ENCODE measurements at places on chromosomes 7 and 10.

GRCh38 chr7:18566829-18567228 lies 71.3 kb downstream of the HDAC9 start:
- no peak for DNase-seq

- no peak for DNase-seq
These were observed 716.1 kb downstream of the KCNMA1 start for GRCh38 chr10:76921383-76922010.

DNA sequence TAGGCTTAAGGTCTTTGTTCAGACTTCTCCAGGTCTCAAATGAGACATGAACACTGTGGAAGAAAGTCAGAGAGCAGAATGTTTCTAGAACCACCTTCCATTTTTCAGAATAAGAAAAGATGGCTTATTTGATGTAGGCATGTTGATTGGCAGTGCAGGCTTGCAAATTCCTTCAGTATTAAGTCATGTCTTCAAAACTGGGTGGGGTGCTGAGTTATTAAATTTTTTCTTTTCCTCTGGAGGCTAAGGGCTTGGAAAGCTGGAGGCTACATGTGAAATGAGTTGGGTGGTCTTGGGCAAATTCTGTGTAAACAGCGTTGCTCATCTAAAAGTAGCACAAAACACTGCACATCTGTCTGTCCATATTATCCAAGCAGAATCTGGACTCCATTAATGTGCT lies 62.8 kb downstream of the PRTFDC1 start:
- DNase-seq = no peak

GRCh38 chr7:153423210-153423590 lies 629.0 kb upstream of the DPP6 start:
- no peak for DNase-seq

DNA sequence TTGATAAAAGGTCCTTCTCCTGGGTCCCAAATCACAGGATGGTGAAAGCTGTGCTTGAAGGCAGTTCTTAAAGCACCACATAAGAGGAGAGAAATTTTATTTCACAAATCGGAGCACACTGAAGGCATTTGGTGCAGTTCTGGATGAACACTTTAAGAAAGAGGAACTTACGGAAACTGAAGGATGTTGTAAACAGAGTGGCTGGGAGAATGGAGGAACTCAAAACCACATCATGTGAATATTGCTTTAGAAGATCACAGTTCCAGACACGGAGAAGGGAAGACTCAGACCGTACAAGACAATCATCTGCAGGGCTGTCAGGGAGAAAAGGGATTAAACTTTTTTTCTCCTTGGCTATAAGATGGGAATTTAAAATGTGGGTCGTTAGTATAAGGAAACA lies 9.0 kb upstream of the GPR141 start:
- DNase-seq = no peak

GRCh38 chr7:41130086-41130485 lies 572.8 kb downstream of the INHBA start:
- no peak for DNase-seq

DNA sequence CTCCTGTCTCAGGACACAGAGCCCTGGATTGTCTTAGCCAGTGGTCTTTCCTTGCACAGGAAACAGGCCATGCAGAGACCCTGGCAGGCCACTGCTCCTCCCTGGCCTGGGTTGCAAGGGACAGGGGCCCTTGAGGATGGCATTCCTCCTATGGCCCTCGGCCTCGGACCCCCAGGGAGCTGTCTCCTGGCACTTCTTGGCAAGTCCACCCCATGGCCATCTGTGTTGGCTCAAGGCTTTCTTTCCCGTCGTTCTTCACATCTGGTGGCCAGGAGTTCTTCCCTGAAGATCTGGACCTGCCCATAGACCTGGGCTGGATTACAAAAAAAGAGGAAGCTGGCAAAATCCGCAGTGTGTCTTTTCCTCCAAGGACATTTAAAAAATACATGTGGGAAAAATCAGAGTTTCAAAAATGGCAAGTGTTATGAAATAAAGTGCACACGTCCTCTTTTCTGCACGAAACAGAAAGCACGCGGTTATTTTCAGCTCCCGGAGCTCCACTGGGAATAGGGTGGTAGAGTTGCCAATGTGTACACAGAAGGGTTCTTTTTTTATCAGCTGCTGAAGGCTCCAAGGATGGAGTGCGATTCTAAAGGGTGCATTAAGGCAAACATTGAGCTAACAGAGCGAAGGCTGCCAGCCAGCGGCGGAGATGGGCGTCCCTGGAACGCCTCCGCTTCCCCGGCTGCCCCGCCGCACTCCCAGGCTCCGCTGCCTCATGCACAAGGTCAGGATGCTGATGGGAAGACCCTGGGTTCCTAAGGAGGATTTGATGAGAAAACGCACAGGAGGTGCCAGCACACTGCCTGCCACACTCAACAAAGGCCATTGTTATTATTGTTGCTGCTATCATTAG lies 62.8 kb upstream of the FAM20C start:
- DNase-seq = no peak

GRCh38 chr10:83724471-83725241 lies 414.7 kb upstream of the GHITM start:
- DNase-seq = no peak

GRCh38 chr7:84477786-84478478 lies 283.3 kb upstream of the SEMA3A start:
- DNase-seq = no peak

DNA sequence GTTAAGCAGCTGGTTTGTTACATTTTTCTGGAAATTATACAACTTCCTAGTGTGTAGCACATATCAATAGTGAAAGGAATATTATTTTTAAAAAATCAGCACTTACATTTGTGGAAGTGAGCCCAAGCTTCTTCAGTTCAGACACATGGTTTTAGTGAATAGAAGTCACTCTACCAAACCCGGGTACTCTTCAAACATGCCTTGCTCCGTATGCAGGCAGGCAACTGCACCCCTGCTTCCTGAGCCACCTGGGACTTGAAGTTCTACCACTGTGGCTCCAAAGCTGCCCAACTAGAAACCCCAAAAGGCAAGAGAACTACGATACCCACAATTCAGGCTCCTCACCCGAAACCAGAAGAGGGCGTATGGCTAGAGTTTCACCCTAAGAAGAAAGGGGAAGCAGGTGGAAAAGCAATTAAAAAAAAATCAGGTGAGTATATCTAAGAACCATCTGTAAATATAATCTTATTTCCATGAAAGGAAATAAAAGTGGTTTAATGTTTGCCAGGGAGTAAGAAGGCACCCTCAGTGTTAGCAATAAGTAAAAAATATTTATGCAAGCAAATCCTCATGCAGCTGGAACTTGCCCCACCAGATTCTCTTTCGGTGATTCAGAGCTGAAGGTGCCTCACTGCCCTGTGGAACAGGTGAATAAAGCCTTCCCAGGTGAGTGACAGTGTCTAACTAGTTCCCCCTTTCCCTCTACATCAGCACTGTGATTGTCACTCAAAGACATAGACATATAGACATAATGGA lies at the start of gene MACC1:
MACC1 (minus strand) TSS at position 192 of the 756 bp plus-strand sequence. CDS start 55,522 bp downstream, outside the sequence.
- no peak for DNase-seq

DNA sequence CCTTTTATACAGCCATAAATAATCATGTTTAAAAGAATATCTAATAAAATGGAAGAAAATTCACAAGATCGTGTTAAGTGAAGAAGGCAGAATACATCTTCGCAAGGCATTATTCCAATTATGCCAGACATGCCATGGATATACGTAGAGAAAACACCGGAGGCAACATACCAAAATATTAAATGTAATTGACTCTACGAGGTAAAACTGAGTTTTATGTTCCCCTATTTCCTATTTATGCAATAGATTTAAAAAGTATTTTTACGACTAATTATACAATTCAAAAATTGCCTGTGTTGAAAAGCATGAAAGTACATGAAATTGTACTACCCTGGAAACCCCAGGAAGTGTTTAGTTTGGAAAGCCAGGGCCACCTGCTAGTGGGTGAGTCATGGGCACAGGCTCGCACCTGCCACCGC lies 936 bp upstream of the REPIN1 start:
- DNase-seq = no peak

GRCh38 chr7:44052771-44053365 lies 8.4 kb downstream of the DBNL start:
- DNase-seq = no peak

- no peak for DNase-seq
These were observed 26.5 kb upstream of the EPC1 start for GRCh38 chr10:32373496-32373895.

GRCh38 chr7:32066441-32066840 lies 3.8 kb downstream of the PDE1C start:
- no peak for DNase-seq

DNA sequence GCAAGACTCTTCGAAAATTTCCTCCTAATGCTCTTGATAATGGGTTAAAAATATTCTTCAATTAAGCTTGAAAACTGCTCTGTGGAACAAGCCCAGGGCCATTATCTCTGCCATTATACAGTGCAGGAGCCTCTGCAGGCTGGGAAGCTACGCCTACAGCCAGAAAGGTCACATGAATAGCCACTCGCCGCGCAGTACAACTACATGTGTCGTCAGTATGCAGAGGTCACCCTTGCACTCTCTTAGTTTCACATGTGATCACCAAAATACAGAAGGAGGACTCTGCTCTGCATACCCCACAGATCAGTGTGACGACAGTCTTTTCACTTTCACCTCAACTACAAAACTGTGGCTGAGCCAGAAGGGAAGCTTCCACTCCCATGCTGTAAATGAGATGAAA lies 141.8 kb upstream of the C1QL3 start:
- DNase-seq = no peak

DNA sequence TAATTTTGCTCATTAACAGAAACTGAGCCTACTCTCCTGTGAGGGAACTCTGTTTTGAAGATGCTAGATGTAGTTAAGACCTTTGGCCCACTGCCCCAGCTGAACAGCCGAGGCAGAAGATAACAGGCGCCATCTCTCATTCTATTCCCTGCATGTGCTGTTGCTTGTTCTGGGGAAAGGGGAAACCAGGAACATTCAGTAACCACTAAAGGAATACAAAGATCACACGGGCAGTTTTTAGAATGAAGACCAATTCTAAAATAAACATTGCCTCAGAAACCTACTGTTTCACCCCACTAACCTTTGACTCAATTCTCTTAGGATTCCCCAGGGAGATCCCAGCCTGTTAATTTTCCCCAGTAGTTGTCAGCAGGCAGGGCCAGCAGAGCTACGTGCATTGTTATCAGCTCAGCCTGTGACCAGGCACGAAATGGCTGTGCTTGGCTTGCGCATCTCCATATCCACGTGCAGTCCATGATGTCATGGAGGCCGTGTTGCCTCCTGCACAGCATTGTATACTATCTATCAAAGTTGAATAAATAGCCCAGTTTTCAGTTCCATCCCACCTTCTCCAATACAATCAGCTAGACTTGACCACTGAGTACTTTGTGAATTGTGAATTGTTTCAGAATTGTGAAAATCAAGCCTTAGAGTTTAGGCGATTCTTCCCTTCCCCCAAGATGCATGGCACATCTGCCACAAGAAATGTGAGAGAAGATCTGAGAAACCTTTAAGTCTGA lies 36.0 kb downstream of the ANK3 start:
- no peak for DNase-seq

DNA sequence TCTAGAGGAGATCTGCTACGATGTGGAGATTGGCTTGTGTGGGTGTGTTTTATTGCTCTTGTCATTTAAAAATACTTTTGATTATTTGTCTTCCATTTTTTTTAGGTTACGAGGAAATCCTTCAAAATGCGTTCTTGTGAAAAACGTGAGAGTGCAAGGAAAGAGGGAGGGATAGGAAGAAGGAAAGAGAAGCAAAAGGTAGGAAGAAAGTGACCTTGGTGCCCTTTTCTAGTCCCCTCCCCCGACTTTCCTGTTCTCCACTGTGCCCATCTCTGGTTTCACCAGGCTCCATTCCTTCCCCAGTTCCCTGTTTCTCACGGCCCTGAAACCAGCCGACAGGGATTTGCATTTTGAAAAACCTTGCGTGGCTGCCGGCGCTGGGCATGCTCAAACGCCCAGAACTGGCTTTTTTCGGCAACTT lies 506 bp upstream of the GNAI1 start:
- DNase-seq = no peak

DNA sequence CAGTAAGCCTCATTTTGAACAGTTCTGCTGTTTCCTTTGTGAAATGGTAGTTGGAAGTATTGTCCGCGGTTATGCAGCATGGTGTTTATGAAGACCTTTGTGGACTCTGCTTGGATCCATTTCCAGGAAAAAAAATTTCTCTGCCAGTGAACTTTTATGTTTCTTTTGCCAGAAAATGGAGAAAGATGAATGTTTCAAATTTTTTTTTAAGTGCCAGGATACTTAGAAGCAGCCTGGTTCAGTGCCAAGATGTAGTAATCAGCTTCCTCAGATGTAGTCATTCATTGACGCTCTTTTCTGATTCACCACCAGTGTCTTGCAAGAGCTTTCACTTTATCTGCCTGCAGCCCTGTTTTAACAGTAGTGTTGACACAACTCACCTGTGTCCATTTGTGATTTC lies 258.2 kb downstream of the SDK1 start:
- DNase-seq = no peak

GRCh38 chr10:96753956-96754355 lies 33.6 kb upstream of the PIK3AP1 start:
- no peak for DNase-seq

DNA sequence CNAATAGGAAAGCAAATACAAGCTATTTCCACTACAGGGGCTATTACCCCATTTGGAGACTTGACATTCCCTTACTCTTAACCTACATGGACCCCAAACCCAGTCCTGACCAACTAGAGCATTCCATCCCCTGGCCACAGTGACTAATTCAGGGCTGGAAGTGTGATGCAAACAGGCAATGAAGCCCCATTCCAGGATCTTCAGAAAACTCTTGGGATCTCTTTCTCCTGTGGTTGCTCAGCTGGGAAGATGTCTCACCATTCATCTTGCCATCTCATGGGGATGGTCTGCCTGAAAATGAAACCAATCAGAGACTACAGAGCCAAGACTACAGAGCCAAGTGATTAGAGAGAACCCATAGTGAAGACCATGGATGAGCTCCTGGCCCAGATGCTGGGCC lies 206.2 kb downstream of the ZNF365 start:
- no peak for DNase-seq

DNA sequence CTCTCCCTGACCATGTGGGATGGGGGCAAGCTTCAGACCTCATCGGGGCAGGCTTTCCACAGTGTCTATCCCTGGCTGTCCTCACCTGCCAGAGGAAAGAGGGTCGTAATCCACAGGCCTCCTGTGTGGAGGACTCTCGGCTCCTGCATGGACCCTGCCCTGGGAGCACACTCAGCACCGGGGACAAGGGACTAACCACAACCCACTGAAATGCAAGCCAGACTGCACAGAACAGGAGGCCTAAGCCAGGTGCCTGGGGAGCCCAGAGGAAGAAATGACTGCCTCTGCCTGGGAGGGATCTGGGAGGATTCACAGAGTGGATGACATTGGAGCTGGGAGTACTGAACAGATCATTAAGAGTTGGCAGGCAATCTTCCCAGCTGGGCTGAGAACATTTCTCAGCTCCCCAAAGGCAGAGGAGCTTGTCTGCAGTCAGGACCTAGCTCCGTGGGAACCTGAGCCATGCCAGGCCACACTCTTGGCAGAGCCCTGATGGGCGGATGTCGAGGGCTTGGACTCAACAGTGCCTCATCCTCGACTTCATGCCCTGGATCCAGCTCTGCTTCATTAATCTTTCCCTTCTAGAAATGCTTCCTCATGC lies 213.4 kb downstream of the USP6NL start:
- DNase-seq = no peak

Measured in stimulated activated CD4-positive, alpha-beta T cell treated with anti-CD3 and anti-CD28 coated beads, Interleukin-4, amount 100 ng/mL, for 24 hours (primary cell).